ENCODE measurements at places on chromosomes 4 and X.

DNA sequence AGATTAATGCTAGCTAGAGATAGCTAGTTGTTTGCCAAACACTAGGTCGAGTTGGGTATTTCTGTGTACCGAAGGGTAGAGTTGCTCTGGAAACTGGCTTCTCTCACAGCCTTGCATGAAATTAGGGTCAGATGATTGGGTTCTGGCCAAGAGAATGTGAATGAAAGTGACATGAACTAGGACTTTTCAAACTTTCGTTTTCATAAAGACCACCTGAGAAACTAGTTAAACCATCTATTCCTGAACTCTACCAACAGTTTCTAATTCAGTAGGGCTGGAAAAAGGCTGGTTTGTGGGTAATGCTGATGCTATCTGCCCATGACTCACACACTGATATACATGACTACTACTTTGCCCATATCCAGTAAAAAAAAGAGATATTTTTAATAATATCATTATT lies 157.6 kb downstream of the GASK1B start:
- DNase-seq = no peak

DNA sequence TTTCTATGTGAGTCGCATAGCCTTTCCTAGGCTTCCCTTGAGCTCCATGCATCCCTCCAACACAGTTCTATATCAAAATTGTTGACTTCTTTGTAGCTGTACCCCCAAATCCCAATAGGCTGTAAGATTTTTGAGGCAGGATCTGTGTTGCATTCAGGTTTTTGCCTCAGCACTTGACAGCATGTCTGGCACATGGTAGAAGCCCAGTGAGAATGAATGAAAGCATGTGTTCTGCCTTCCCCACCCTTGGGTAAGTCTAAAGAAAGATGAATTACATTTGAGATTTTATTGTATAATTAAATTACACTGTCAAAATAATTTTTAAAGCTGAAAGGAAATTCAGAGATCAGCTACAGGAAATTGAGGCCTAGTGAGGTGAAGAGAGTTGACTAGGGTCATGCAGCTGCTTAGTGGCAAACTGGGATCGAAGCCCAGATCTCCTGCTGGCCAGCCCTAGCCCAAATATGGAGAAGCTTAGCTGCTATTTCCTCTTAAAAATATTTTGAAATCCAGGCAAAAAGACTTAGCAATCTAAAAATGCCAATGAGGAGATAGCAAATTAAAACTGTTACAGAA lies 122.5 kb downstream of the SPATA18 start:
- DNase-seq = peak; percentile 79

DNA sequence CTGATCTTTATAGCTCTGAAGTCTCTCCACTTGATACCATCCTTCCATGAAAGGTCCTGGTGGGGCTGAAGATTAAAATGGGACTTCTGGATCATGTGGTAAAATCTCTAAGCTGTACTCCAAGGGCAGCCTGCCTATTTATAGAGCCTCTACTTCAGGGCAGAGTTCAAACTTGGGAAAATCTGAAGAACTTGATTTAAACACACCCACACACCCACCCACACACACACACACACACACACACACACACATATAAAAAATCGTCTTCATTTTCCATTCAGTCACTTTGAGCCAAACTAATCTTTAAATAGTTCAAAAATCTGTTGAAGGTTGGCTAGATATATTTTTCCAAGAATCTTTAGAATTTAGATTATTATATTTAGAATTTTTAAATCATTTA lies 234.9 kb upstream of the GPC4 start:
- DNase-seq = no peak

DNA sequence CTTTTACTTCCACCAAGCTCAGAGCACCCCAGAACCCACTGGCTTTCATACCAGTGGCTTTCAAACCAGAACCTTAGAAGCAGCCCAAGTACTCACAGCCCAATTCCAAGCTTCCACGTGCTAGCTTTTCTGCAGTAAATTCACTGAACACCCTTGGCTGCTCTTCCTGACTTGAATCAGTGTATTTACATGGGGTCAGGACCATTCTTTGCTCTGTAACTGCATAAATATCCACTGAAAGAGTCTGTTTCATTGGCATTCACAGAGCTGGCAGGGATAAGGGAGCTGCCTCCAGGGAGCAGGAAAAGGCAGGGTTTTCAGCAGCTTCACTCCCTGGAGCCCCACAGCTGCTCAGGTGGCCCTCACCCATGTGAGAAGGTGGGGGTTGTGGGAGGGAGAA lies 43.8 kb downstream of the RAI2 start:
- DNase-seq = no peak

- no peak for DNase-seq
These were observed 34.6 kb downstream of the KLHL15 start for GRCh38 chrX:23992431-23992830.

GRCh38 chr4:54226404-54227255 lies 2.5 kb upstream of the PDGFRA start:
- DNase-seq = peak; percentile 87

GRCh38 chrX:150017868-150018267 lies 79.6 kb upstream of the EOLA2 start:
- DNase-seq = no peak

GRCh38 chr4:161428180-161428965 lies 735.4 kb downstream of the FSTL5 start:
- no peak for DNase-seq

GRCh38 chrX:21749924-21750323 lies 8.0 kb downstream of the SMPX start:
- DNase-seq = no peak

GRCh38 chr4:3335385-3335784 lies 42.6 kb downstream of the RGS12 start:
- no peak for DNase-seq

GRCh38 chr4:151174784-151175183 lies 75.4 kb downstream of the RPS3A start:
- no peak for DNase-seq

- peak; percentile 65 for DNase-seq
These were observed 46.1 kb downstream of the TMEM150C start for GRCh38 chr4:82515705-82516104.

DNA sequence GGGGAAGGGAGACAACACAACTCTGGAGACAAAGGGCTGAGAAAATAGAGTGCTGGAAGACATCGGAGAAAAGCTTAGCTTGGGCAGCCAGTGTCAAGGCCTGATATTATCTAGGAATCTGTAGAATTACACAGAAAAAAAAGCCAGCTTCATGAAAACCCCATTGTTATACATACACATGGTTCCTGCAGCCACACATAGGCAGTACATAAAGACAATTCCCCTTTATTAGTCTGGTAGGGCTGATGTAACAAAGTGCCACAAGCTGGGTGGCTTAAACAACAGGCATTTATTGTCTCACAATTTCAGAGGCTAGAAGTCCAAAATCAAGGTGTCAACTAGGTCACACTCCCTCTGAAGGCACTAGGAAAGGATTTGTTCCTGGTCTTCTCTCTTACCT lies 503.5 kb downstream of the MID1IP1 start:
- no peak for DNase-seq

GRCh38 chr4:37216209-37216608 lies 28.3 kb upstream of the NWD2 start:
- no peak for DNase-seq

DNA sequence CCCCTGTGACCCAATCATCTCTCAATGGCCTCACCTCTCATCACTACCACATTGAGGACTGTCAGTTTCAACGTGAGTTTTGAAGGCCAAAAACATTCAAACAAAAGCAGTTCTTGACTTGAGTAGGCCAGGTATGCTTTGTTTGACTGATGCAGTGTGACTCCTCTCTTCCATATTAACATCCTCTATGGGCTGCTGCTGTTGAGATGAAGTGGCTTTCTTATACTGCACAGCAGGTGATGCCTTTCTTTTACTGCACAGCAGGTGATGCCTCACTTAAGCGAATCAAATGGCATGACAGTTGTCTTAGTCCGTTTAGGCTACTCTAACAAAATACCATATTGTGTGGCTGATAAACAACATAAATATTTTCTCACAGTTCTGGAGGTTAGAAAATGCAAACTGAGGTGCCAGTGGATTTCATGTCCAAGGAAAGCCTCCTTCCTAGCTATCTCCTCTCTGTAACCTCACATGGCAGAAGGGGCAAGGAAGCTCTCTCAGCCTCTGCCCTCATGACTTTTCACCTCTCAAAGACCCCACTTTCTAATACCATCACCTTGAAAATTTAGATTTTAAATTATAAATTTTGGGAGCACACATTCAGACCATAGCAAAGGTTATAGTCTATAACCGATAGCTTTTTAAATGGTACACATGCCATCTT lies 2267.9 kb upstream of the AGA start:
- DNase-seq = no peak

- DNase-seq = no peak
These were observed 127.4 kb upstream of the EDA2R start for GRCh38 chrX:66766318-66766717.

DNA sequence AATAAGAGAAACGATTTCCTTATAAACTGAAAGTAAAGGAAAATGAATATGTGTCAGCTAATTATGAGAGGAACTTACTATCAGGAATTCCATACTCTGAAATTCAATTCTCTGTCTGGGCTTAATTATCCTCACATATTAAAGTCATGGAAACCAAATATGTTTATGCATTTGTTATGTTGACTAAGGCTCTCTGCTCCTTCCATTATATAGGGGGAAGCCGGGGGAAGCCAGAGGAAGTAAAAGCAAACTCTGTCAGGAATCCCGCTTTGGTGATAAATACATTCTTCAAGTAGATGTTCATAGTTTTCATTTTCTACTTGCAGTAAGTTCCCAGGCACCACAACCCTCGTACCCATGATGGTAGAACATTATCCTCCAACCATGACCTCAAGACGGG lies 142.8 kb upstream of the VCX2 start:
- no peak for DNase-seq

DNA sequence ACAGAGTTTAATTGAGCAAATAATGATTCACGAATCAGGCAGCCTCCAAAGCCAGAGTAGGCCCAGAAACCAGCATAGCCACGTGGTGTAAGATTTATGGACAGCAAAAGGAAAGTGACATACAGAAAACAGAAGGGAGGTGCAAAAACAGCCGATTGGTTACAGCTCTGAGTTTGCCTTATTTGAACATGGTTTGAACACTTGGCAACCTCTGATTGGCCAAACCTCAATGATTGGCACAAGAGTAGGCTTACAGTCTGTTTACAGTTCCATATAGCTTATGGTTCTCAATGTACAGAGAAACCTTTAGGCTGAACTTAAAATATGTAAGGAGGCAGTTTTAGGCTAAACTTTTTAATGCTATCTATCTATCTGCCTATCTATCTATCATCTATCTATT lies 394.8 kb downstream of the CFAP47 start:
- no peak for DNase-seq

DNA sequence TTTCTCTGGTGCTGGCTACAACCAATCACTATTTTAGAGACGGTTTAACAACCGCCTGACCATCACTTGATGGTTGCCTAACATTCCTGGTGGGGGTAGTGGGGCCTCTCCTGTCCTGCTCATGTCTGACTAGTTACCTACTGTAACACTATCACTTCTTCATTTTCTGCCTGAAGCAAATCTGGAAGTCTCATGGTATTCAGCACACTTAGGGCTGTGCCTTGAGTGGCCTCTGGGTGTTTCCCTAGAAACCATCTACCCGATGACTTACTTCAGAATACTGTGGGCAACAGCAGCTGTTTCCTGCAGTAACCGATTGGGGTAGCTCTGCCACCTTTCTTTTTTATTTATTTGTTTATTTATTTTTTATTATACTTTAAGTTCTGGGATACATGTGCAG lies 880.1 kb upstream of the INTU start:
- no peak for DNase-seq

GRCh38 chr4:53658029-53658428 lies 66.7 kb upstream of the LNX1 start:
- no peak for DNase-seq

DNA sequence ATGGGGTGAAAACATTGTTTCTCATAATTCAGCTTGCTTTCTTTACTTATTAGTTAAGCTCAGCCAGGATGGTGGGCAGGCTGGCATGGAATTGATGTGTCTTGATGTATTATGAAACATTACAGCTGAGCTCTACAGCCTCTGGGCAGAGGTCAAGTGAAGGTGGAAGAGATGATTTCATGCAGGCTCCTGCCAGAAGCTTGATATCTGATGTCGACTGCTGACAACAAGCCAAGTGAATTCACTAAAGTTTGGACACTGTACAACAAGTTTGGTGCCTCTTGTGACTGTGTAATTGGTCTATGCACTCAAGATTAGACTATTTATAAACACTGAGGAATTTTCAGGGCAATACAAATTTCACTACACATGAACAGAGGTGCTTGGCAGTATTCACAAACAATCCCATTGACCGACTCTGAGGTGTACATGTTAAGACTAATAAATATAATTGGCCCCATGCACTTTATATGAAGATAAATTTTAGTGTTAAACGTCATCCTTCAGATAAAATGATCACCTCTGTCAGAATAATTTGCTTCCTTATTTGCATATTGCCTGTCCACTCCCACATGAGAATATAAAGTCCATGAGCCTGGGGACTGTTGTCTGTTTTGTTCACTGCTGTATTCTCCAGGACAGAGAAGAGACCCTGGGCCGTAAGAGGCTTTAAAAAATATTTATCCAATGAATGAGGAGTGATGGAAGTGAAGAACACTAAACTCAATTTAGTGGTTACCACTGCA lies 612.2 kb downstream of the IQCM start:
- no peak for DNase-seq

GRCh38 chr4:111812114-111812513 lies 333.1 kb upstream of the FAM241A start:
- DNase-seq = no peak

- no peak for DNase-seq
These were observed 483.6 kb downstream of the BCOR start for GRCh38 chrX:39613997-39614679.

DNA sequence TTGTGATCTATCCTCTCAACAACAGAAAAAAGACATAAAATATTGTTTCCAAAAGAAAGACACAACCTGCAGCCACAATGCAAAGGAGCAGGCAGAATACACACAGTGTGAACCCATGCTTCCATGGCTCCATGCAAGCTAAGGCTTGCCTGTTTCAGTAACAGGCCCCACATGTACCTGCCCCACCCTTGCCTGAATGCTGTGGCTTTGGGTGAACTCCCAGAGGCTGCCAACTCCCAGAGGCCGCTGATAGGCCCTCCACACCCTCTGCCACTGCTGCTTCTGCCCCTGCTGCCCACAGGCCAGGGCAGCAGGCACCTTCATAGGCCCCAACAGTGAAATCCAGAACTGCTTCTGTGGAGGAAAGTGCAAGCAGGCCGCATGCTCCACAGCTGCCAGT lies 313.9 kb downstream of the CHIC1 start:
- no peak for DNase-seq
